ENCODE measurements at places on chromosomes 6 and 20.
A peak's percentile ranks its signal among the peaks of the same experiment; 100 is the strongest.

DNA sequence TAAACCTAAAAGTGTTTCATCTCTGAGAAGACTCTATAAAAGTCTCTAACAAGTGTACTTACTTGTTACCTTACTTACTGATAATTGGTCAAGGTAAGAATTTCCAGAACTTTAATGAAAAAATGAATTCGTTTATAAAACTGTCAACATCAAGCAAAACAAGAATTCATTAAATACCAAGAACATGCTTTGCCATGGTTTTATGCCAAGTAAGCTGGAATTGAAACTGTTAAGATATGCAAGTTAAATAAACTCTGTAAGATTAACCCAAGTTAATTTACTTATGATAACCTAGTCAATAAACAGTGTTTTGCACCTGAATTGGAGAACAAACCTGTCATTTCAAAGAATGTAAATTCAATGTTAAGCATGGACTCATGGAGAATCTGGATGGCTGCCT is 17.1 kb upstream of the DEFB113 start:
- DNase-seq: no peak

DNA sequence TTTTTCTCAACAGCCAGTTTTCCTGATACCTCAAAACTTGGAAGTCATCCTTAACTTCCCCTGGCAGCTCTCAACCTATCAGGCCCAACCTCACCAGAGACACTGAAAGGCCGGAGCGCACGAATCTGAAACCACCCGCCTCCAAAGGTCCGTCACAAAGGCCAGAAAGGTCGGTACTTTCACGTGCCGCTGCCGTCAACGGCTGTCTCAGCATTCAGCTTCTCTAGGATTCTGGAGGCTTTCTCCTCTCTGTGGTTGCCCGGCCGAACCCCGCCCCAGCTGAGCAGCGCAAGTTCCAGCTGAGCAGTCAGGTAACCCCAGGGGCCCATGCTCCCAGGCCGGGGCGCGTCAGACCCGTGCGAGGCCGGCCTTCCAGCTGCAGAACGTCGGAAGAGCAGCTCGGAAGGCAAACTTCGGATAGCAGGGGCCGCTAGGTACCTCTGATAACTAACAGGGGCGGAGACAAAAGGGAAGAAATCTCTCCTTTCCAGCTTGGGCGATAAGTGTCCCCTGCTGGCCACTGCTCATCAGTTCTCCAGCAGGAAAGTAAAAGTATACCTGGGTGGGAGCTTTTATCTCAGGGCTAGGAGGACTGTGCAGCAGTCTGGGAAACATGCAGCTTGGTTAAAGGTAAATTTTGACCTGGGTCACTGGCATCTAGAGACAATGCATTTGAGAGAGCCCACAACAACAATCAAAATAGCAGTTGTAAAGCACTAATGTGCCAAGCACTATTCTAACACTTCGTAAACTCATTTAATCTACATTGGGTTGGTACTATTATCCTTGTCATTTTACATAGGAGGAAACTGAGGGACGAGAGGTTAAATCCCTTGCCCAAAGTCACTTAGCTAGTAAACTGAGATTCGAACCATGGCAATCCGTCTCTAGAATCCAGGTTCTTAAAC is 16.1 kb downstream of the ZSCAN12 start:
- peak; percentile 10 for DNase-seq

GRCh38 chr6:49902856-49903255 is 36.5 kb upstream of the CRISP1 start:
- no peak for DNase-seq

GRCh38 chr6:166911248-166911677 is 45.1 kb downstream of the RNASET2 start:
- DNase-seq: no peak

- DNase-seq: no peak
These were observed 322.4 kb downstream of the TFAP2B start for GRCh38 chr6:51141080-51141479.

GRCh38 chr20:17835240-17835933 is 133.2 kb downstream of the SNX5 start:
- DNase-seq: peak; percentile 79

DNA sequence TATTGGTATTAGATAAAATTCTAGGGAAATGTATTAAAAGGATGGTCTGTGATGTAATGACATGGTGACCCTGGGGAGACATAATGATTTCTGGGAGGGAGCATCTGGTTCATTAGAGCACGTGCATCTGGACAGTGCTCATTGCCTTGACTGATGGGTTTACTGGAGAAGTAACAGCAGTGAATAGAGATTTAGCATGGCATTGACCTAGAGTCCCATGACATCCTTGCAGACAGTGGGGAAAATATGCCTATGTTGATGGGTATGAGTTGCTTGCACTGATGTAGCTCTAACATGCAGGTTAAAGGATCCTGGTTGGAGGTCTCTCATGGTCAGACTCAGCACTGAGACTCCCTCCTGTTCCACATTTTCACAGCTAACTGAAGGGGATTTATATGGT is 164.1 kb upstream of the OLIG3 start:
- no peak for DNase-seq

DNA sequence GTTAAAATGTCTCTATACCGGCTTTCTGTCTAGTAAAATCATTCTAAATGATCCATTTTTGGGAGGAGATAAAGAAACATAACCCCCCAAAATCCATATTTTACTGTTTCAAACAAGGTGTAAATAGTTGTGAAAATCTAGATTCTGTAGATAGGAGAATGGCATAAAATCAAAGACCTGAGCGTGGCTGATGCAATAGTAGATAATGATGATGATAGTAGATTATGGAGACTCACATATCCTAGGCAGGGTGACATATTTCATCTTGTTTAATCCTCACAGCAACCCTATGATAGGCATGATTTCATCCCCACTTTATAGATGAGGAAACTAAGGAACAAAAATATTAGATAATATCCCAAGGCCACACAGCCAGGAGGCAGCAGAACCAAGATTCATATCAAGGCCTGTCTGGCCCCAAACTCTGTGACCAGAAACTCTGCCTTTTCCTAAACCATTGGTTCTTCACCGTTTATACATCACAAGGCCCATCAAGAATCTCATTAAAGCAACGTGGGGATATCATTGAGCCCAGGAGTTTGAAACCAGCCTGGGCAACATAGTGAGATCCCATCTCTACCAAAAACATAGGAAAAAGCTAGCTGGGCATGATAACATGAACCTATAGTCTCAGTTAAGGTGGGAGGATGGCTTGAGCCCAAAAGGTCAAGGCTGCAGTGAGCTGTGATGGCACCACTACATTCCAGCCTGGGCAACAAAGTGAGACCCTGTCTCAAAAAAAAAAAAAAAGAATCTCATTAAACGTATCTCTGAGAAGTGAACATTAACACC is 55.6 kb downstream of the BPIFB1 start:
- DNase-seq: no peak

DNA sequence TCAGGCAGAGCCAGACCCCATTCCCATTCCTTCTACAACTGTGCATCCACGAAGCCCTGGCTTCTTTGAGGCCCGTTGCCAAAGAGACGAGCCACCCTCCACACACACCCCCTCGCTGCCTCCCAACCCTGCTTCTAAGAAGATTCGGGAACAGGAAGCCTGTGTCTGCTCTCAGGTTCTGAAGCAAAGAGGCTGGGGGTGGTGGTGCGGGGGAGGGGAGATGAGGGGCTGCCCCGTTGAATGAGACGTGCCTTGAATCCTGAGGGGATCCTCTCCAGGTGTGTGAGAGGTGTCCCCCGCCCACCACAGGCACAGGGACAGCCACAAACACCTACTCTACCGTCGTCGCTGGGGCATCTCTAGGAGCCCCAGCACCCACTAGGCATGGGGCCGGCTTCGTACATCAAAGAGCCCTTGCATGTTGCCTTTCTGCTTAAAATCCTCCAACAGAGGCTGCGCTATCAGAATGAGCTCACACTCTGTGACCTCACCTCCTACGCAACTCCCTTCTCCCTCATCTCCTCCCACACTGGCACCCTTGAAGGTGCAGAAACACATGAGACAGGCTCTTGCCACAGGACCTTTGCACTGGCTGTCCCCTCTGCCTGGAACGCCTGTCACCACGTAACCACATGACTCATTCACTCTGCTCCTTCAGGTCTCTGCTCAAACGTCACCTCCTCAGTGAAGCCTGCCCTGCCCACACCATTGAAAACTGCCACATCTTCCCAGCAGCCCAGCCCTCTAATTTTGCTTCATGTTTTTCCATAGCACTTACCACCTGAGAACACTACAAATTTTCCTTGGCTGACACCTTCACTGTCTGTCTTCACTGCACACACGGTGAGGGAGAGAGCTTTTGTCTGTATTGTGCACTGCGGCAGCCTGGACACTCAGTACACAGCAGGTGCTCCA is 58.5 kb downstream of the PREX1 start:
- DNase-seq: no peak

DNA sequence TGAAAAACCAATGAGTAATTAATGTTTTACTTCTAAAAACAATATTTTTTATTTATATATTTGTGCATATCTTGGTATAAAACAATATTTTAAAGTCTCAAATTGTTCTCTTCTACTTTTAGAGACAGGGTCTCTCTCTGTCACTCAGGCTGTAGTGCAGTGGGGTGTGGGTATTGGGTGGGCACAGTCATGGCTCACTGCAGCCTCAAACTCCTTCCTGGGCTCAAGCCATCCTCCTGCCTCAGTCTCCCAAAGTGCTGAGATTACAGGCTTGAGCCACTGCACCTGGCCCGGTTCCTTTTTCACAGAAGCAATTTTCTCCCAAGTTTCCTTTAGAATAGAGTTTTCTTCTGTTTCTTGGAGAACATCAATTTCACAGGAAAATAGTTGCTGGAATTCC is 102.8 kb downstream of the TMEM242 start:
- DNase-seq: no peak

- no peak for DNase-seq
These were observed 49.4 kb upstream of the SLC22A23 start for GRCh38 chr6:3506200-3506599.

GRCh38 chr6:69349771-69350170 is 447.0 kb downstream of the LMBRD1 start:
- no peak for DNase-seq

DNA sequence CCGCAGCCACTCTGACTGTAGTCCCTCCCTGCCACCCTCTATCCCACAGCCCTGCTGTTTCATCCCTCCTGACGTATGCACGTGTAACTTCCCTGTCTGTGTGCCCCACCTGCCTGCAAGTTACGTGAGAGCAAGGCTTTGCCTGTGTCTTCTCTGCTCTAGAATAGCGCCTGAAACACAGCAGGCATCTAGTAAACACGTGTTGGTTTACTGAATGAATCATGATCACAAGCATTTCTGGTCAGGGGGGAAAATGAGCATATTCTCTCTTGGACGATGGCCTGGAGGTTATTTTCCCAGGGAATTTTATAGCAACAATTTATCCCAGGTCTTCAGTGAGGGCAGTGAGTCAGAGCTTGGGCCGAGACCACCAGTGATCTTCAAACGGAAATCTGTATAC is 38.3 kb downstream of the PSMG4 start:
- DNase-seq: no peak

- peak; percentile 18 for DNase-seq
These were observed 37.8 kb downstream of the DUSP22 start for GRCh38 chr6:329888-330691.

GRCh38 chr6:52510213-52510562 is 66.7 kb downstream of the TRAM2 start:
- DNase-seq: no peak

DNA sequence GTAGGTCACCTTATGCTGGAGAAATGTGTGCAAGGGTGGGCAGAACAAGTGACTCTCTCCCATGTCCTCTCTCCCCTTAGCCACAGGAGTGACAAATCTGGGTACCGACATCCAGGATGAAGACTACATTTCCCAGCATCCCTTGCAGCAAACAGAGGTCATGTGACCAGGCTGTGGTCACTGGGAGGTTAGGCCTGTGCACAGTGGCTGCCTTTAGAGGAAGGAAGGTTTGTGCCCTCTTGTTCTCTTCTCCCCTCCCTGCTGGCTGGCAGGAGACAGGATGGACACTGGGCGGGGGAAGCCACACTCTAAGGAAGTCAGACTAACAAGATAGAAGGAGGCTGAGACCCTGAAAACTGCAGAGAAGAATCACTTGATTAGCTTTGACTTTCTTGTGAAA is 360.2 kb downstream of the PREX1 start:
- DNase-seq: no peak

- DNase-seq: peak; percentile 19
These were observed 4.5 kb upstream of the TREM2 start for GRCh38 chr6:41167173-41167963.

DNA sequence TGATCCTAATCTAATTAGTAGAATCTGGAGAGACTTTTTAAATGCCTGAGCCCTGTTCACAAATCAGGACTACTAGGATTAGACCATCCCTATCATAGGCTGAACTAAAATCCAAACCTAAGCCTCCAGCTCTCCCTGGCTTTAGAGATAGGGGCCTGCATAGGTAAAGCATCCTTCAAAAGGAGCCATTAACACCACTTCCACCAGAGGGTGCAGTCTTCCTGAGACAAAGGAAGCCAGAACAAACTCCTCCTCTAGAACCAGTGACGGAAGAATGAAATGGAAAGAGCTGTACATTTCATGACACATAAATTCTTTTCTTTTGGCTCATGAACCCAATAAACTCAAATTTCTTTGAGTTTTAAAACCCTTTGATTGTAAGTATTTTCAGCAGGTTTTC is 291.2 kb upstream of the ADGRB3 start:
- no peak for DNase-seq

DNA sequence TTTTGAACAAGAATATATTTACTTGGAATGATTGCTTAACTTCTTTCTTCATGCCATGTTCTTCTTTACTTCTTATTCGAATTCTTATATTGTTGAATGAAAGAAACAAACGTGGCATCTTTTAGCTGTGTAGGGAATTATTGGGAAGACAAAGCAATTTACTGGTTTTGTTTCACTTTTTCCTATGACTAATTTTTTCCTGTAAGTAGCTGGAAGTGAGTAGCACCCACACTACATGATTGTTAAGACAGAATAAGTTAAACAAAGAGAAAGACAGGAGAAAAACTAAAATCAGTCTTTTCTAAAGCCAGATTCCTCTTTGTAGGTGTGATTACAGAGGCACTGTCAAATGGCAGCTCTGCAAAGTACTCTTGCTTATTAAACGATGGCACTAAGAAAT is 593.4 kb downstream of the EYS start:
- DNase-seq: no peak

GRCh38 chr6:46293641-46294316 is 123.0 kb upstream of the ENPP5 start:
- DNase-seq: no peak

GRCh38 chr6:42449917-42450476 is 1.7 kb downstream of the TRERF1 start:
- DNase-seq: no peak

DNA sequence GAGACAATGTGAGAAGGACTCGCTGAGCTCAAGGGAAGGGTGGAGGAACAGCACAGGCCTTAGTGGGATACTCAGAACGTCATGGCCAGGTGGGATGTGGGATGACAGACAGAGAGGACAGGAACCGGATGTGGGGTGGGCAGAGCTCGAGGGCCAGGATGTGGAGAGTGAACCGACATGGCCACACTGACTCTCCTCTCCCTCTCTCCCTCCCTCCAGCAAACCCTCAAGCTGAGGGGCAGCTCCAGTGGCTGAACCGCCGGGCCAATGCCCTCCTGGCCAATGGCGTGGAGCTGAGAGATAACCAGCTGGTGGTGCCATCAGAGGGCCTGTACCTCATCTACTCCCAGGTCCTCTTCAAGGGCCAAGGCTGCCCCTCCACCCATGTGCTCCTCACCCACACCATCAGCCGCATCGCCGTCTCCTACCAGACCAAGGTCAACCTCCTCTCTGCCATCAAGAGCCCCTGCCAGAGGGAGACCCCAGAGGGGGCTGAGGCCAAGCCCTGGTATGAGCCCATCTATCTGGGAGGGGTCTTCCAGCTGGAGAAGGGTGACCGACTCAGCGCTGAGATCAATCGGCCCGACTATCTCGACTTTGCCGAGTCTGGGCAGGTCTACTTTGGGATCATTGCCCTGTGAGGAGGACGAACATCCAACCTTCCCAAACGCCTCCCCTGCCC is 1.7 kb downstream of the TNF start:
- DNase-seq: no peak

All from AG08395 (cell line).